ENCODE measurements at places on chromosomes 12 and 14. TPM values are rescaled to one million over a fixed set of nuclear protein-coding genes. Genes with fewer than 3 reads are reported as not detected.

- peak; percentile 9 for DNase-seq
Observed at GRCh38 chr12:11563785-11564739, 85.4 kb upstream of the ETV6 start.

GRCh38 chr14:55698051-55698450 is 118.0 kb downstream of the KTN1 start:
- no peak for DNase-seq

DNA sequence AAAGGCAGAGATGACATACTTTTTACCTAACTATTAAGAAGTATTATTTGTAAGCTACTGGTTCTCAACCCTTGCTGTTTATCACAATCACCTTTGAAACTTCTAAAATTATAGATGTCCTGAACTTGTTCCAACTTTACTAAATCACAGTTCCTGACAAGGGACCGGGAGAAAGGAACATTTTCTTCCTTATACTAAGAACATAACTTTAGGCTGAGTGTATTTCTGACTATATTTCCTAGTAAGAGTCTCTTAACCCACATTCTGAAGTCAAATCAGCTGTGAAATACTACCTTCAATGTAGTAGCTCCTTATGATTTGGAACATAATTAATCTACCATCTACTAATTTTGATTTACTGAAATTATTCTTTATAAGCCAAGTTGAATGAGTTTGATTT is 80.2 kb downstream of the BAZ1A start:
- no peak for DNase-seq

DNA sequence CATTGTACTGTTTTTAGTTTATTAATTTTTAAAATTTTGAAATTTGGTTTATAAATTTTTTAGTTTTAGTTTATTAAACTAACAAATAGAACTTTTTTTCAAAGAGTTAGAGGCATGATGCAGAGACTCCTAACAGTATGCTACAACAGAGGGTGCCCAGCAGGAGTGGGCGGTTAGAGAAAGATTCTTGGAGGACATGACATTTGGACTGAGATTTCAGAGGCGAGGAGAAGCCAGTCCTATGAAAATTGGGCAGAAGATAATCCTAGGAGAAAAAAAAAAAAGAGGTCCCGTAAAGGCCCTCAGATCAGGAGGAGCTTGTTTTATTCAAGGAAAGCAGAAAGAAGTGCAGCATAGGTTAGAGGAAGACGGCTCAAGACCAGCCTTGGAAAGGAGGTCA is 21.7 kb downstream of the KCNK10 start:
- DNase-seq = no peak

DNA sequence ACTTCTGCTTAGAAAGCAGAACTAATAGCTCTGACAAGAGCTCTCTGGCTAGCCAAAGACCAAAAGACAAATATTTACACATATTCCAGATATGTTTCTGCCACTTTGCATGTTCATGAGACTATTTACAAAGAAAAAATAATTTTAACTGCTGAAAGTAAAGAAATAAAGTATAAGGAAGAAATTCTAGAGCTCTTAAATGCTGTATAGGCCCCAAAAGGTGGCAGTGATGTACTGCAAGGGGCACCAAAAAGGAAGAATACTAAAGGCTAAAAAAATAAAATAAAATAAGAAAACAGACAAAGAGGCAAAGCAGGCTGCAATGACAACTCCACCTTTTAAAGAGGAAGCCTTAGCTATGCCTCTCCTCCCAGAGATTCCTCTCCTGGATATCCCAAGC is 23.0 kb downstream of the KLRK1 start:
- DNase-seq = peak; percentile 63

GRCh38 chr12:6193853-6194815 is 6.1 kb upstream of the CD9 start:
- peak; percentile 76 for DNase-seq

DNA sequence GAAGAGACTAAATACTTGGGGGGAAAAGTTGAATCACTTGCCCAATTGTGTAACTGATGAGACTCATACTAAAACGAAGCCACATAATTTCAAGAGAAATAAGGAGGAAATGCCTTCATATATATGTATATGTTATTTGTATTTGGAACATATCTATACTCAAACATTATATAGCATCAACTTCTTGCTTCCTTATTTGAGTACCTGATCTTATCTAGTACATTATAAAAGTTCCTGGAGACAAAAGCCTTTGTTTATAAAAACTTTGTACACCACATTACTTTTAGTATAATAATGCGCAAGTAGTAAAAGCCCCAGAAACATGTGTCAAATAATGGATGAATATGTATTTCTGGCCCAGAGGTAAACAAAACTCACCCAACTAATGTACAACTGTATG is 92.0 kb downstream of the SLC2A13 start:
- DNase-seq = no peak

DNA sequence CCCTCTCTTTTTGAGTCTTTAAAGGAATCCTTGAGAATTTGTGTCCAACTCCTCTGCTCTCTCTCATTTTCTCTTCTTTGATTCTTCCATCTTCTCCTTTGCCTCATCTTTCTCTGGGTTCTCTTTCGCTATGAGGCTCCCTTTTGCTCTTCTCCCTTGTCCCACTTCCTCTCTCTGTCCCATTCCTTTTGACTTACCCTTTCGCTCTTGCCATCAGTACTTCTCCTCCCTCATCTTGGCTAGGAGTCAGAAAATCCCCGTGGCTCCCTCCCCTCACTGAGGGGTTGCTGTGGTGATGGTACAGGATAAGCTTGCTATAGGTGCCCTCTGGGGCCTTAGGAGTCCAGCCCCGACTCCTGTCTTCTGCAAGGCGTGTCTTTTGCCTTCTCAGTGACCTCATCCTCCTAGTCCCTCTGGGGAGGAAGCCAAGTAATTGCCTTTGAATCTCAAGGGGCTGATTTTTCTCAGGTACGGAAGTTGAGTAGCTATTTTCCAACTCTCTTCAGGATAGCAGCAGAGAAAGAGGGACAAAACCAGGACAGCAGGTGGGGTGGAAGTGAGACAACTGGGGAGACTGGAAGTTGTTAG is 6.4 kb downstream of the PDE1B start:
- DNase-seq = no peak

GRCh38 chr12:114403011-114403689 is 2.8 kb downstream of the TBX5 start:
- DNase-seq = peak; percentile 75

GRCh38 chr12:45122768-45123380 is 72.0 kb upstream of the DBX2 start:
- DNase-seq = no peak

- no peak for DNase-seq
Observed at GRCh38 chr12:48687592-48687991, 5.6 kb upstream of the KANSL2 start.

GRCh38 chr12:69151254-69151764 is 88.1 kb upstream of the CPSF6 start:
- no peak for DNase-seq

DNA sequence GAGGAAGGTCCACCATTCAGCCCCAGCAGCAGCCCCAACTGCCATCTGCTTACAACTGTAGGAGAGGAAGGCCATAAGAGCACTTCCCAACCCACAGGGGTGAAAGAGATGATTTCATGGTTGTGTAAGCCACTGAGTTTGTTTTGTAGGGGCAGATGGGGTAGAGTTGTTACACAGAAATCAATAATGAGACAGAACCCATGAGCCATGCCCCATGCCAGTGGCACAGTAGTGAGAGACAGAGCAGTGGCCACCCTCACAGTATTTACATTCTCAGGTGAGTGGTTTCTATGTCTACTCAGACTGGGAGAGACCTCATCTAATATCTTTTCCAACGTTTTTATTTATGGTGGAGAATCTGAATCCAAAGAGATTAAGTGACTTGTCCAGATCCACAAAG is 68.6 kb downstream of the NUAK1 start:
- DNase-seq = no peak

GRCh38 chr14:32477396-32477795 is 148.3 kb downstream of the AKAP6 start:
- DNase-seq = no peak

- DNase-seq = no peak
Observed at GRCh38 chr12:130687190-130687589, 28.9 kb downstream of the RIMBP2 start.

DNA sequence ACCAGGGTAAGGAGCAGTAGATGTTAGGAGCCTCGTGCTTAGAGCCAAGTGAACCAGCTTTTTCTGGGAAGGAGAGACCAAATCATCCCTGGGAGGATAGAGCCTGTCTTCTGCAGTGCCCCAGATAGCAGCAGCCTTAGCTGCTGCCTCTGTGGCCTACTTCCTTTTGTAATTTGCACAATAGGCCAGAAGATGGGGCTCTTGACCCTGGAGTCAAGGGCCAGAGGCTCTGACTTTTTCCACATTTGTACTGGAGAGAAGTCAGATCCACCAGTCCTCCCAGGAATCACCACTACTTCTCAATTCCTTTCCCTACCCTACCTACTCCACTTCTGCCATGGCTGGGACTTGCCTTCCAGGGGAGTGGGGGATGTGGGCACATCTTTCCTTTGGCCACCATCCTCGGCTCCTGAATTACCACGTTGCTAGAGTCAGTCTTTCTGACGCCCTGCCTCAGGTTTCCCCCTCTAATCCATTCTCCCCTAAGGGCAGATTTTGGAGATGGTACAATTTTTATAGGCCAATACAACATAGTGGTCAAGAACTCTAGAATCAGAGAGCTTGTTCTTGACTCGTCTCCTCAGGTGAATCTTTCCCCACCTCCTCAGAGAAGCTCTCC is 3.3 kb upstream of the SLC4A8 start:
- peak; percentile 87 for DNase-seq

- no peak for DNase-seq
Observed at GRCh38 chr14:55309761-55310365, 38.6 kb downstream of the FBXO34 start.

DNA sequence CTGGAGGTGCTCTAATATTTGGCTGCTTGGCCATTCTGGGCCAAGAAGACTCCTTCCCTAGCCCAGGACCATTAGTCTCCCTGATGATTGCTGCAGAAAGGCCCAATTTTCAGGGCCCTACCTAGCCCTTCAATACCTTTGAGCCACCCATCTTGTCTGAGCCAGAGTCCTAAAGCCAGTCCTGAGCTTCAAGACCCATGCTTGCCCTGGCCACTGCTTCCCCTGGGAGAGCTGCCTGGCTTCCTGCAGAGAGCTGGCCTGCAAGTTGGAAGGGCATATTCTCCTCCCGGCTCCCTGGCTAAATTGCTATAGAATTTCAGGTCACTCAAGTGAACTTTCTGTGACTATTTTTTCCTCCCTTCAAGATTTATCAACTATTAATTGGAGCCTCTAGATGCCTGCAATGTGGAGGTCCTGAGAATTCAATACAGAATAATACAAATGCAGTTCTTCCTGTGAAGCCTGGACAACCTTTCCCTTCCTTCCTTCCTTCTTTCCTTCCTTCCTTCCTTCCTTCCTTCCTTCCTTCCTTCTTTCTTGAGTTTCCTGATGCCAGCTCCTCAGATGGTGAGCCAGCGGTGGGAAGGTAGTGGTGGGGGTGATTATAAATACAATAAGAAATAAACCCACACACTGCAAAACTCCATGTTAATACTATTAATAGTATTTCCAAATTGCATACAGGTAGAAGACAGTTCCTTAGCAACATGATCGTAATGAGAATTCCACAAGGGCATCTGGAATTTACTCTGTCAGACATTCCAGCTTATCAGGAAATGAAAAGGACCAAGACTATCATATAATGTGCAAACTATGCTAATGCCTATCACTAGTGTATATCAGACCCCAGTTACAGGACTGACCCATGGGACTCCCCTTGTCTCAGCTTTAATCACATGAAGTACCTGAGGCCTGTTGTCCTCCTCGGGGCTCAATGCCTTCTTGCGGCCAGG is 108.1 kb downstream of the ZFP36L1 start:
- peak; percentile 43 for DNase-seq

GRCh38 chr12:119642986-119643385 is 24.9 kb upstream of the PRKAB1 start:
- DNase-seq = no peak

DNA sequence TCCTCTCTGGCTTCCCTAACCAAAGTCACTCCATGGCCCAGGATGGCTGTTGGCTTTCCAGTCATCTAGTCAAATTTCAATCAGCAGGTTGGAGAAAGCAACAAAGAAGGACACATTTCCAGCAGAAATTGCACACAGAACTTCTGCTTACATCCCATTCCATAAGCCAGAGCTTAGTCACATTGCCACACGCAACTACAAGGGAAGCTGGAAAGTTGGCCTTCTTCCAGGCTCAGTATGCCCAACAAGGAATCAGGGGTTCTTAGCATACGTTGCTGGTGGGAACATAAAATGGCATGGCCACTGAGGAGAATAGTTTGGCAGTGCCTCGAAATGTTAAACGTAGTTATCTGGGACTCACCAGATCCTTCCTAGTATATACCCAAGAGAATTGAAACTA is 9.3 kb upstream of the APPL2 start:
- DNase-seq = no peak

GRCh38 chr14:49106741-49107667 is 479.2 kb downstream of the RPS29 start:
- no peak for DNase-seq

Gene TAS2R19
- 7.6 TPM for total RNA-seq

Gene TRIAP1
- total RNA-seq = 19.9 TPM

Gene CCDC88C
- 0.36 TPM for total RNA-seq

Gene ANKRD33
- not detected for total RNA-seq

Gene JPH4
- not detected for total RNA-seq

Gene FAIM2
- total RNA-seq = 1.4 TPM

Gene MSI1
- under 0.01 TPM for total RNA-seq

Gene FAM186B
- 0.72 TPM for total RNA-seq

Data from osteoblast (primary cell).